ENCODE measurements at places on chromosomes 4 and X.

DNA sequence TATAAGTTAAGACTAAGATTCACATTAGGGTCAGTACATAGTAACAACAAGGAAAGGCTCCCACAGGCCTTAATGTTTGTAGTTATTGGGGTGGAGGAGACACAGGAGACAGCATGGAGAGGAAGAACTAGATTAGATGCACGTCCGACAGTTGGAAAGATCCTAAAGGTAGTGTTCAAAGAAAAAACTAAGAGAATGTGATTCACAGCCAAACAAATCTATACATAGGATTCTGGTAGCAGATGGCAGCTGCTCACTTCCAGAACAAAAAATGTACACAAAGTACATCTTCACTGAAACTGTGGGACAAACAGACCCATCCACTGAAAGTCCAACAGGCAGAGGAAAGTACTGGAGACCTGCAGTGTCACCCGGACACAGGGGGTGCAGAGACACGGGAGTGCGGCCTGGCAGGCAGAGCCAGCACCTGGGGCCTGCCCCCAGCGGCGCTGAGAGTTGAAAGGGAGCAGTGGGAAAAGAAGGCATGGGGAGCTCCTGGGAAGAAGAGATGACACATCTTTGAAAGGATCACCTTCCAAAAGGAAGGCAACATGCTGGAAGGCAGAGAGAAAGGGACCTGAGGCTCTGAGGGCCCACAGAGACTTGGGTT is 40.0 kb downstream of the NELFA start:
- DNase-seq: no peak

DNA sequence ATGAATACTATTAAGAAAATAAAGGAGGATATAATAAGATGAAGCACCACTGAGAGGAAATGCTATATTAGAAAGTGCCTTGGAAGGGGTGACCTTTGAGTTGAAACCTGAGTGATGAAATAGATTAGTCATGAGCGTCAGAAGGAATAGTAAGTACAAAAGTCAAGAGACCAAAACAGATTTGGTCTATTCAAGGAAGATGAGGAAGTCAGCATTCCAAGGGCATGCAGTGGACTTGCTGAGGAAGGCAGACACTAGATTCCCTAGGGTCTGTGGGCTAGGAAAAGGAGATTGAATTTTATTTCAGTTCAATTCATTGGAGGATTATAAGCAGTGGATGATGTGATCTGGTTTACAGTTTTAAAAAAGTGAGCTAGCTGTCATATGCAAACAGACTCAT is 73.0 kb upstream of the WDFY3 start:
- no peak for DNase-seq

GRCh38 chr4:104901438-104901837 is 245.2 kb upstream of the TET2 start:
- DNase-seq: no peak

- no peak for DNase-seq
Measured at GRCh38 chrX:79117078-79117477, 27.4 kb upstream of the GPR174 start.

DNA sequence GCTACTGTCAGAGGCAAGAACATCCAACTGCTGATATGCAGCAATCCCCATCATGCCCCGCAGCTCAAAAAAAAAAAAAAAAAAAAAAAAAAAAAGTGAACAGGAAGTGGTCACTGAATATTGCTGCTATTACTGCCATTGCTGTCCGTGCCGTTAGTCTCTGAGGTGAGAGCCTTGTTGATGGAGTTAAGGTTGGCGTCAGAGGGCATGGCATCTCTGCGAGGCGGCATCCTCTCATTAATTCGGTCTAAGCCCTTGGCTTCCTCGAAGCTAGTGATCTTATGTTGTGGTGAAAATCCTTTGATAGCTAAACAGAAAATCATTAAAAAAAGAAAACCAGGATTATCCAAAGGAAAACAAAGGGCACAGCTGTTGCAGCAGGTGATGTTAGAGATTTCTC is 321.6 kb downstream of the PPP3CA start:
- DNase-seq: no peak

DNA sequence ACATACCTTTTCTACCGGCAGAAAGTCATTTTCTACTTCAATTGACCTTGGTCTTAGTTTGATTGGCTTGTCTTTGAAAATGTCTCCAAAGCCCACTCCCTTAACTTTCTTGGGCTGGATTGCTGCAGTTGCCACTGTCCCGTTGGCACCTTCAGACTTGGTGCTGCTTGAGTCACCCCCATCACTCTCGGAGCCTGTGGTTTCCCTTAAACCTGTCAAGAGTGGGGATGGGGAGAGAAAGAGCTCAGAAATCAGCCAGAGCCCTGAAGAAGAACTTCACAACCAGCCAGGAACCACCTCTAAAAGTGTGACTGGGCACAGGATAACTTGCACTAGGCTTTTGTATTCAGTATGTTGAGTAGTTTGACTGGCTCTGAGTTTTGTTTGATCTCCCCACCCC is 168.5 kb upstream of the MAP3K15 start:
- DNase-seq: no peak

DNA sequence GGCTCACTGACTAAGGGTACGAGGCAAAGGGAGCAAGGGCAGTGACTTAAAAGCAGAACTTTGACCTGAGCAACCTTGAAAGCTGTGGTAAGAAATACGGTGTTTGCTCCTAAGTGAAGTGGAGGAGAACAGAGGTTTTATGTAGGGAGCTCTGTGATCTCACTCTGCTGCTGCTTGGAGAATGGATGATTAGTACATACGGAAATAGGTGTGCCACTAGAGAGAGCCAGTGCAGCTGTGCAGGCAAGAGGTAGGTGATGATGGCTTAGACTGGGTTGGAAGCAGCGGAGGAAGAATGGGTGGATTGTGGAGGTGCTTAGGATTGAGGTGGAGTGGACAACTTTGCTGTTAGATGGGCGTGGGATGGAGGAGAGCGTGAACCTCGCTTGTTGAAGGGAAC is 85.0 kb downstream of the FAM193A start:
- no peak for DNase-seq

DNA sequence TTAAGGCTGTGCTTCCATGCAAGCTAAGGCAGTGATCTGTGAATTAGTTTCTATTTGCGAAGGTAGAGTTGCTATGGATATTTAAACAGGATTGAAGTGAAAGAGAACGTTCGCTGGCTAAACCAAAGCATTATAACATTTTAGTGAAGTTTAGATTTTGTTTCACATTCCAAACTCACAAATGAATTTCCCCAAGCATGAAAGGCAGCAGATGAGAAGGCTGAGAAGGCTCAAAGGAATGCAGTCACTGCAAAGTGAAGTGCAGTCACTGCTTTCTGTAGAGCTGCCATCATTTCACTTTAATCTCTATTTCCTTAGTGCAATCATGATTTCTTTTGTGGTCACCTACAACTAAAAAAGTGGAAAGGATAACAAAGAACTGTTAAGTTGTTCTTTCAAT is 334.7 kb upstream of the NR3C2 start:
- DNase-seq: no peak

DNA sequence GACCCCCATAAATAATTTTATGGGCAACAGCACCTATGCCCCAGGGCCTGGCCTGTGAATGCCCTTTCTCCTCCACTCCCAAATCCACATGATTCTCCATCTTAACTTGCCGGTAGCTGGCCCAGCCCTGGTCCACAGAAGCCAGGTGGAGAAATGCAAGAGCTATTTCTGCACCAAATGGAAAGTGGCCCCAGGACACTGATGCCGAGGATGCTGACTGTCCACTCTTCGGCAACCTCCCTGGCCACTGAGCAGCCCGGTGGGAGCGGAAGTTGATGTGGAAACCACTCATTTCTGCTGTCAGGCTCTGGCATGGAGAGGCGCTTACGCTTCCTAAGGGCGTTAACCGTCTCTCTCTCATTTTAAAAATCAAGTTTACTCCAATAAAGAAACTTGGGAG is 58.8 kb downstream of the JAKMIP1 start:
- no peak for DNase-seq

GRCh38 chr4:79852305-79852730 is 220.7 kb downstream of the ANTXR2 start:
- DNase-seq: no peak

GRCh38 chr4:87934973-87935372 is 40.5 kb upstream of the SPP1 start:
- no peak for DNase-seq

DNA sequence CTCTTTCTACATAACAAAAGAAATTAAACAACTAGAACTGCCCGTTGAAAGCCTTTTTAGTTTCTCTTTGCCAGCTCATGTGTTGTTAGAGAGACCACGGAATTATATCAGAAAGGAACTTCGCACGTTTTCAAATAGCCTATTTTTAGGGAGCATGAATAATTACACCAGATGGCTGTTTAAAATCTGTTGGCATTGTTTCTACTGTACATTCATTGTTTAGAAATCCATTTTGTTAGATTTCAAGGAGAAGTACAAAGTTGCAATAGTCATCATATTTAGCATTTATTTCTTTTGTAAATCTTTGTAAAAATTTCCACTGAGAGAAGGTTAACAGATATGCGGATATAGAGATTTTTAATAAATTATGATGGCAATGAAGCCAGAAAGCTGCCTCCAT is 403.0 kb upstream of the HS3ST1 start:
- no peak for DNase-seq

- DNase-seq: no peak
Measured at GRCh38 chr4:92235731-92236130, 68.0 kb upstream of the GRID2 start.

DNA sequence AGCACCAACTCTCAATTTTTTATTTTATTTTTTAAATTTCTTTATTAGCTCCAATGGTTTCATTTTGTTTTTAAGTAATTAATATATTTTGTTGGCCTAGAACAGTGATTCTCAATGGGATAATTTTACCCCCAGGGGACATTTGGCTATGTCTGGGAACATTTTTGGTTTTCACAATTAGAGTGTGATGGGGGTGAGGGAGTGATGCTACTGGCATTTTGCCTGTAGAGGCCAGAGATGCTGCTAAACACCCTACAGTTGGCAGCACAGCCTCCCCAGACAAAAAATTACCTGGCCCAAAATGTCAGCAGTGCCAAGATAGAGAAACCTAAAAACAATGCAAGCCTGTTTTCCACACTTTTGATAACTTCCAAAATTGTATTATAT is 64.6 kb downstream of the HHIP start:
- no peak for DNase-seq

GRCh38 chr4:86036736-86037135 is 323.1 kb downstream of the MAPK10 start:
- no peak for DNase-seq

DNA sequence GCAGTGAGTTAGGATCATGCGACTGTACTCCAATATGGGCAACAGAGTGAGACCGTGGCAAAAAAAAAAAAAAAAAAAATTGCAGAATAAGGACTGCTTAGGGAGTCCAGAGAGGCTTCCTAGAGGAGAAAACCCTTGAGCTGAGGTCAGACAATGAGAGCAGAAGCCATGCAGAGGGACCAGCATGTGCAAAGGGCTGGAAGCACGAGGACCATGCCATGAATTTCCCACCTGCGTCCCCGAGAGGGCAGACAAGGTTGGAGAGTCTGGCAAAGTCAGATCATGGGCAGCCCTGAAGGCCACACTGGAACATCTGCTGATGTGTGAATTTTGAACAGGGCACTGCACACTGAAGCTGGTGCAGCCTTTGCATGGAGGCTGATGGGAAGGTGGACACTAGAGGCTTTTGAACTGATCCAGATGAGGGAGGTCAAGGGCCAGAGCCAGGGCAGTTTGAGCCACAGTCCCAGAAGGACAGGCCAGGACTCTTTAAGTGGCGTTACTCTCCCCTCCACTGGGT is 6.5 kb upstream of the JAKMIP1 start:
- no peak for DNase-seq

- no peak for DNase-seq
Measured at GRCh38 chr4:187000281-187000680, 276.6 kb upstream of the FAT1 start.

DNA sequence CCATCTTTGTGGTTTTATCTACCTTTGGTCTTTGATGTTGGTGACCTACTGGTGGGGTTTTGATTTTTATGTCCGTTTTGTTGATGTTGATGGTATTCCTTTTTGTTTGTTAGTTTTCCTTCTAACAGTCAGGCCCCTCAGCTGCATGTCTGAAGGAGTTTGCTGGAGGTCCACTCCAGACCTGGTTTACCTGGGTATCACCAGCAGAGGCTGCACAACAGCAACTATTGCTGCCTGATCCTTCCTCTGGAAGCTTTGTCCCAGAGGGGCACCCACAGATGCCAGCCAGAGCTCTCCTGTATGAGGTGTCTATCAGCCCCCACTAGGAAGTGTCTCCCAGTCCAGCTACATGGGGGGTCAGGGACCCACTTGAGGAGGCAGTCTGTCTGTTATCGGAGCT is 199.3 kb upstream of the WDFY3 start:
- no peak for DNase-seq

DNA sequence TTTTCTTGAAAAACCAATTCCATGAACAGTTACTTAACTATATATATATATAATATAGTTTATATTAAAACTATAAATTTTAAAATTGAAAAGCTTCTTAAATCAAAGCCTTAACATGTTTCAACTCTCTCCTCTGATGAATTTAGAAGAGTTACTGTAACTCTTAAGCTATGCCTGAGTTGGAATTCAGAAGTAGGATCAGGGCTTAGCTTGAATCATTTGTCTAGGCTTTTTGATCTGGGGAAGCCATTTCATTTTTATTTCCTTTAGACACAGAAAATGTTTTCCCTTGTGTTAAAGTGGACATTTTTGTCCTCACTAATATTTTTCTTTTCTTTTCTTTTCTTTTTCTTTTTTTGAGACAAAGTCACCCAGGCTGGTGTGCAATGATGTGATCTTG is 40.4 kb upstream of the PDLIM5 start:
- DNase-seq: no peak

DNA sequence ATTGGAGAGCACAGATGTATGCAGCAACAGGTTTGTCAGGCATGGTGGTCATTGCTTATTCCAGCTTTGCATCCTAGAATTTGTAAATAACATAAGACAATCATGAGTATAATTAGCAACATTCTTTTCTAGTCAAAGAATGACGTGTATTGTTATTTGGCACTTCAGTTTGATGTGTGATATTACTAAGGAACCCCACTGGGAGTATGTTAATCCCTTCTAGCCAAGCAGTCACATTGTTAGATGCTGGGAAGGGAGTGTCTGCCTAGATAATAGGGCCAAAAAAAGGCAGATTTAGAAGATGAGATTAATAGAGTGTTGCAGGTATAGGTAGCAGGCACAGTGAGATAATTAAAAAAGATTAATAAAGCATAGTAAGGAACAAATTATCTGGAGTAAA is 159.2 kb upstream of the WDFY3 start:
- no peak for DNase-seq

DNA sequence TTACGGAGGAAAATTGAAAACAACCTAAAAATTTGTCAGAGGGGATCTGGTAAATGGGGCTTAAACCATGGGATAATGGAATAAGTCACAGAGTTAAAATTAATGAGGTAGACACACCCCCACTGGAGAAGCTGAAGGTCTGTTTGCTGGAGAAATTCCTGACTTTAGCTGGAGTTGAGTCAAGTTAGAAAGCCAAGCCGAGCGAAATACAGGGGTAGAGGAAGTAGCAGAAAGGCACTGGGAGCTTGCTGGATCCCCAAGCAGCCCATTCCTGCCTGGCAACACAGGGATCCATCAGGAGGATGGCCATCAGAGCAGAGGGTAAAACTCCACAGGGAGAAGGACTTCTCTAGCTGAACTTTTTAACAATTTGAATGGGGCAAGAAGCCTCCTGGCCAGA is 163.8 kb downstream of the ATRX start:
- DNase-seq: no peak

- DNase-seq: no peak
Measured at GRCh38 chr4:15953625-15954024, 9.3 kb downstream of the FGFBP2 start.

Measured in suprapubic skin (tissue), 4 donors.